ENCODE measurements at places on chromosomes 1 and 21.

DNA sequence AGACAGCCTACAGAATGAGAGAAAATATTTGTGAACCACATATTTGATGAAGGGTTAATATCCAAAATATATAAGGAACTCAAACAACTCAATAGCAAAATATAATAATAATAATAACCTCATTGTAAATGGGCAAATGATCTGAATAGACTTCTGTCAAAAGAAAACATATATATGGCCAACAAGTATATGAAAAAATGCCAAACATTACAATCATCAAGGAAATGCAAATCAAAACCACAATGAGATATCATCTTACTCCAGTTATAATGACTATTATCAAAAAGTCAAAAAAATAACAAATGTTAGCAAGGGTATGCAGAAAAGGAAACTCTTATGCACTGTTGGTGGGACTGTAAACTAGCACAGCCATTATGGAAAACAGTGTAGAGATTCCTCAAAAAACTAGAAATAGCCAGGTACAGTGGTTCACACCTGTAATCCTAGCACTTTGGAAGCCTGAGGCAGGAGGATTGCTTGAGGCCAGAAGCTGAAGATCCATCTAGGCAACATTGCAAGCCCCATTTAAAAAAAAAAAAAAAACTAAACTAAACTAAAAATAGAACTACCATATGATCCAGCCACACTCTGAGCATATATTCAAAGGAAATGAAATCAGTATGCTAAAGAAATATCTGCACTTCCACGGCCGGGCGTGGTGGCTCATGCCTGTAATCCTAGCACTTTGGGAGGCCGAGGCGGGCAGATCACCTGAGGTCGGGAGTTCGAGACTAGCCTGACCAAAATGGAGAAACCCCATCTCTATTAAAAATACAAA, 17.3 kb upstream of the TRIM67 start:
- DNase-seq, result no peak

DNA sequence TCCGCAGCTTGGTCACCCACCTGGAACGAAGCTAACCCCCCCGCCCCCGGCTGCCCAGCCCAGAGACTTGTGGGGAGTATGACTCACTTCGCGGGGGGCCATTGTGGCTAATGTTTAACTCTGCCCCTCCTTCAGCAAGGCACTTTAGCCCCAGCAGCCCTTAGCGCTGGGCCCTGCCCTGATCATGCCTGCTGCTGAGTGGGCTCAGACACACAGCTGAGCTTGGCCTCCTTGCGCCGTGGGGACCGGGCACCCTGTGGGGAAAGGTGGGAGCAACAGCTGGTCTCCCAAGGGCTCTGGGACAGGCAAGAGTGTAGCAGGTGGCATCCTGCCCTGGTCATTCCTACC, 6.3 kb upstream of the LAD1 start:
- DNase-seq, result no peak

DNA sequence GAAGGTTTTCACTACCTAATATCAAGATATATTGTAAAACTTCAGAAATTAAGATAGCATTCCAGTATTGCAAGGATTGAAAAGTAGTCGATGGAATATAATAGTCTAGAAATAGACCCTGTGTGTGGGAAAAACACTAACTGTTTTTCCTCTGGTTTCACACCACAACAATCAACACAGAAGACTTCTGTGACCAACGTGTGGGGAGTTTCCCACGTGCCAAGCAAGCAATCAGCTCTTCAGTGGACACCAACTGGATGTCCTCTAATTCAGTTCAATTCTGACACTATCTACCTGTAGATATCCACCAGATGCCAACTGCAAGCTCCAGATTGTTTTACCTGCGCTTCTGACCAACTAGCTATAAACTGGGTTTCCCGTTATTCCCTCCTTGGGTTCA, 12.1 kb downstream of the CD244 start:
- DNase-seq, result no peak

GRCh38 chr1:93818570-93818959, 60.4 kb downstream of the DNTTIP2 start:
- DNase-seq, result no peak

DNA sequence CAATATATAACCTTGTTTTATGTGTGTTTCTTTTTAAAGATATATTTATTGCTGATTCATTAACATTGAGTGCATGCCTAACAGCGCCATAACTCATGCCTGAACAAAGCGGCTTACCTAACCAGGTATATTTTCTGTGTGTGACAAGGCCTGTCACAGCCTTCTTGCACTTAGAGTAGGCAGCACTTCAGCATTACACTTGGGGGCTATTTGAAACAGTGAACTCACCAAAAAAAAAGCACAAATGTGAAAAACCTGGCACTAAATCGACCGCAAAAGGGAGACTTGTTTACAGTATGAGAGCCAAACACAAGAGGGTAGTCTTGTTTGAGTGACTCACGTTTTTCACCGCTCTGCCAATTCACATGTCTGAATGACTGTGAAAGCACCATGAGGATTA, 111.7 kb downstream of the DISP1 start:
- no peak for DNase-seq

DNA sequence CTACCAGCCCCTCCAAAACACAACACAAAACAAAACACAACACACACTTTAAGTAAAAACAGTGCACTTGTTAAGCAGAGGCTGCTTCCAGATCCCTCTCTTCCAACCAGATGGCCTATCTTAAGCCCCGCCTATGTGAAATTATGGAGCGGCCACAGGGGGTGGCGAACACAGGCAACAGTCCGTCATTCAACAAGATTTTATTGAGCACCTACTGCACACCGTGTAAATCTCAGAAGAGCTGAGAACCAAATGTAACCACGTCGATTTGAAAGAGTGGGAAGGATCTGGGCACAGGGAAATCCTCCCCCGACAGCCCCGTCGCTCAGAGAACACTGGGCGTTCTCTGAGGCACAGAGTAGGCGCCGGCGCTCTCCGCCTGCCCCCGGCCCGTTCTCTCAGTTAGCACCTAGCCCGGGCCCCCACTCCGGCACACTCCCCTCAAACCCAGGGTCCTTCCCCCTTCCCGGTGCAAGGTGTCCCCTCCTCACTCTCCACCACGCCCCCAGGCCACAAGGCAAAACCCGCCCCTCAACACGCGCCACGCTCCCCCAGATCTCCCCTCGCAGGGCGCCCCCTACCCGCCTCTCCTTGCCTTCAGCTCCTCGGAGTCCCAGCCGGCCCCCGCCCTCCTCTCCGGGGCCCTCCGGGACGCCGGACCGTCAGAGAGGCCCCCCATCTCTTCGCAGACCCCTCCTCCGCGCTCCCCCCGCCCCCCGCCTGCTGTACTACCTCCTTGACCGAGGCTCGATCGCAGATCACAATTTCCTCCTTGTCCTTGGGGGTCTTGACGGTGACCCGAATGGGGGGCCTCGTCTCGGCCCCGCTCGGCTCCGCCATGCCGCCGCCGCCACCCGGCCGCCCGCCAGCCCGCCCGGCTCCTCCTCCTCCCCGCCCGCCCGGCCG, 483 bp downstream of the UBQLN4 start:
- peak; percentile 65 for DNase-seq

DNA sequence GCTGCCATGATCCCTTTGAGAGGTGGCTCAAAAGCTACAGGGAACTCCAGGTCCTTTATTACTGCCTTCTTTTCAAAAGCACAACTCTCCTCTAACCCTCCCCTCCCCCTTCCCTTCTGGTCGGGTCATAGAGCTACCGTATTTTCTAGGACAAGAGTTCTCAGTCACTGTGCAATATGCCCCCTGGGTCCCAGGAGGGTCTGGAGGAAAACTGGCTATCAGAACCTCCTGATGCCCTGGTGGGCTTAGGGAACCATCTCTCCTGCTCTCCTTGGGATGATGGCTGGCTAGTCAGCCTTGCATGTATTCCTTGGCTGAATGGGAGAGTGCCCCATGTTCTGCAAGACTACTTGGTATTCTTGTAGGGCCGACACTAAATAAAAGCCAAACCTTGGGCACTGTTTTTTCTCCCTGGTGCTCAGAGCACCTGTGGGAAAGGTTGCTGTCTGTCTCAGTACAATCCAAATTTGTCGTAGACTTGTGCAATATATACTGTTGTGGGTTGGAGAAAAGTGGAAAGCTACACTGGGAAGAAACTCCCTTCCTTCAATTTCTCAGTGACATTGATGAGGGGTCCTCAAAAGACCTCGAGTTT, 3.1 kb downstream of the BTG2 start:
- no peak for DNase-seq

DNA sequence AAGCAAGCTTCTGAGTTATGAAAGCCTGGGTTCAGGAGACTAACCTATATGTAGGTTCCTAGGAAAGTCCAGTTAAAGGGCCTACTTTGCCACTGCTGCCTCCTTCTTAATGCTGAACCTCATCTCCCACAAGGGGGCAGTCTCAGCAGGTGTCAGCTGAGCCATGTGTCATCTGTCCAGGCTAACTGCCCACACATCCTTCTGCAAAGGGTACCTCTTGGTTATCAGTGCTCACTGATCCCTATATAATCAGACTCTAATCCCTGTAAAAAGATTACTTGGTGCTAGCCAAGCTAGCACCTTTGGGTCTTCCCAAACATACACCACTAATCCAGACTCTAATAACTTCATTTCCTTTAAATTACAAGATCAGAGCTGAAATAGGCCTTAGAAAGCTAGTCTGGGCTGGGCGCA, 9.0 kb downstream of the PRDX1 start:
- peak; percentile 51 for DNase-seq

GRCh38 chr1:17308593-17308992, 596 bp downstream of the PADI4 start:
- no peak for DNase-seq

DNA sequence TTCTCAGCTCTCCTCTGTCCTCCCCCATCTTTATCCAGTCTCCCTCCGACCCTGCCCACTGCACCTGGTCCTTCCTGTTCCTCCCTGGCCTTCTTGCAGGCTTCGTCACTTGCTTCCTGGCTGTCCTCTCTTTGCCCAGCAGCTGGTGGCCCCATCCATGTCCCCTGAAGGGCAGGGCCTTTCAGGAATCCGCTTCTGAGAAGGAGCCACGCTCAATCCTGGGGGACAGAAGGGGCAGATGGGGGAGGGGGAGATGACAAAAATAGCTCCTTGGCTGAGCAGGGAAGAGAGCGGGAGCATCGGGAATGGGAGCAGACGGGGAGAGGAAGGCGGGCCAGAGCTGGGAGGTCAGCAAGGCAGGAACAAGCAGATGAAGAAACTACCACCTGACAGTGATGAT, 40.7 kb downstream of the SLC30A1 start:
- DNase-seq, result no peak

GRCh38 chr1:152970495-152970894, at the start of gene SPRR4:
SPRR4 (plus strand) TSS chr1:152970648; CDS start chr1:152971891, 1,243 bp downstream.
- DNase-seq, result no peak

GRCh38 chr1:243315893-243316292, 60.1 kb downstream of the SDCCAG8 start:
- DNase-seq, result no peak

GRCh38 chr1:109184687-109185086, 29.0 kb upstream of the SARS1 start:
- no peak for DNase-seq

GRCh38 chr1:56147034-56147433, 432.3 kb downstream of the PLPP3 start:
- DNase-seq, result no peak

DNA sequence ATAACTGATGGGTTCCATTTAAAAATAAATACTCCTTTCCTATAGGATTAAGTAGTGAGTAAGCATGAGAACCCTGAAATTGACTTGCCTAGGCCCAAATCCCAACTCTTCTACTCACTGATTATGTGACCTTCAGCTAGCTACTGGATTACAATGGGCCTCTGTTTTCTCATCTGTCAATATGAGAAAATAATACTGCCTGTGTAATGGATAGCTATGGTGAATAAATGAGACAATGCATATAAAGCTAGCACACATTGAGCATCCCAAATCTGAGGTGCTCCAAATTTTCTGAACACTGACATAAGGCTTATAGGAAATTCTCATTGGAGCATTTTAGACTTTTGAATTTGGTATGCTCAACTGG, 5.3 kb upstream of the LRRC8C start:
- DNase-seq, result no peak

- DNase-seq, result no peak
Observed at GRCh38 chr1:193104502-193104906, 710 bp downstream of the GLRX2 start.

- DNase-seq, result no peak
Observed at GRCh38 chr1:169289016-169289415, 78.6 kb downstream of the NME7 start.

- DNase-seq, result no peak
Observed at GRCh38 chr1:240093120-240093961, 1.7 kb downstream of the FMN2 start.

Data from activated CD4-positive, alpha-beta T cell treated with anti-CD3 and anti-CD28 coated beads, Interleukin-2, amount 50 U/mL, for 1 hour (primary cell).